ENCODE measurements at places on chromosomes 2 and 18. TPM values are rescaled to one million over a fixed set of nuclear protein-coding genes. Genes with fewer than 3 reads are reported as not detected.

Gene CCL20
- 4.4 TPM for total RNA-seq

Gene CCDC195
- not detected for total RNA-seq

Gene GAL3ST2
- 0.28 TPM for total RNA-seq

Gene SLC5A7
- not detected for total RNA-seq

Gene CD8B2
- not detected for total RNA-seq

Gene FHOD3
- 2.8 TPM for total RNA-seq
